ENCODE measurements at places on chromosomes 1 and 21.

DNA sequence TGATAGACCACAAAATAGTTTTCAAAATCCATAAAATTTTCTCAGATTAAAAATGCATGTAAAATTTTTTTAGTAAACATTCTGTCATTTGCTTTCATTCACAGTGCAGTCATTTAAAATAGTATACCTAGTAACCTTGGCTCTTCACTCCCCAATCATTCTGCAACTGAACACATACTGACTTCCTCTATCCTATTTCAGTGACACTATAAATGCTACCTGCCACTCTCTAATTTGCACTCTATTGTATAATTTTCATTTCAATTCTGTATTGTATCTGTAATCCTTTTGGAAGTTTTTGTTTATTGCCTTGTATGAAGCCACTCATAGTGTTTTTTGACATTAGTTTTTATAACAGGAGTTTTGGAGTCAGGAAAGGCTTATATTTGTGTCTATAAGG, 1029.1 kb upstream of the NCAM2 start:
- no peak for DNase-seq

DNA sequence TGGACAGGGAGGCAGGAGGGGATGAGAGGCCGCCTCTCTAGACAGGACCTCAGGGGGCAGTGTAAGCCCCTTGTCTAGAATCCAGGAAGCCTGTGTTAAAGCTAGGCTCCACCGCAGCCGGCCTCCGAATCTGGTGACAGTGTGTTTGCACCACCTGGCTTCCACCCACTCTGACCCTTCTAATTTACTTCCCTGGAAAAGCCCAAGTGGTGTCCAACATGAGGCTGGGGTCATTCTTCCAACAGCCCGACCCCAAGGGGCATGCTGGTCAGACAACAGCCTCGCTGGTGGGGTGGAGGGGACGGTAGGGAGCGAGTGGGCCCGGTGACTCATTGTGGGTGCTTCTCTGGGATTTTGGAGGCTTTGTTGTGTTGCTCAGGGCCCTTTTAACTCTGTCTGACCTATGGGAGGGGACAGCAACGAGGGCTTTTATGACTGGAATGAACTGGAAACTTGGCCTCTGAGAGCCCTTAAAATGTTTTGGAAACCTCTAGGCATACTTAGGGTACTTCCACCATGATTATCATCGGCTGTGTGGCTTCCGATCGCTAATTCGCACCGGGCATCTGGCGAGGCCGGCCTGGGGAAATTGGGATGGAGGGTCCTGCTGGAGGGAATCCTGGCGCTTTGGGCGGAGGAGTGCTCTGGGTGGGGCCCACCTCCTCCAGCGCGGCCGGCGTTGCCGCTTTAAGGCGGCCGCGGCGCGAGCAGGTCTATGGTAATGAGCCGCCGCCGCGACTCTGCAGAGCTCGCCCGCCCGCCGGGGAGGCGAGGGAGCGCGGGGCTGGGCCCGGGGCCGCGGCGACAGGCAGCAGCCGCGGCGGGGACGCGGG, at the start of gene CELSR2:
Gene CELSR2 (plus strand): TSS at position 743 of the 833 bp plus-strand sequence. CDS start 541 bp downstream, outside the sequence.
- DNase-seq = peak; percentile 49

- no peak for DNase-seq
Observed at GRCh38 chr1:30882678-30883388, 25.7 kb downstream of the SDC3 start.

DNA sequence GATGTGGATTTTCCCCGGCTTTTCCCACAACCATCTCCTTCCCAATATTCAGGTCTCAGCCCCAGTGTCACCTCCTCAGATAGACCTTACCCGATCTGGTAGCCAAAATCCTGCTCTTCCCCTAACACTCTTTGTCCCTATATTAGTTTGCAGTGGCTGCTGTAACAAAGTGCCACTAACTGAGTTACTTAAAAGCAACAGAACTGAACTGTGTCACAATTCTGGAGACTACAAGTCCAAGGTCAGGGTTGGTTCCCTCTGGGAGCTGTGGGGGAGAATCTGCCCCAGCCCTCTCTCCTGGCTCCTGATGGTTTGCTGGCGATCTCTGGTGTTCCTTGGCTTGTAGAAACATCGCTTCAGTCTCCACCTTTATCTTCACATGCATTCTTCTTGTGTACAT, 64.0 kb downstream of the NENF start:
- DNase-seq = no peak

DNA sequence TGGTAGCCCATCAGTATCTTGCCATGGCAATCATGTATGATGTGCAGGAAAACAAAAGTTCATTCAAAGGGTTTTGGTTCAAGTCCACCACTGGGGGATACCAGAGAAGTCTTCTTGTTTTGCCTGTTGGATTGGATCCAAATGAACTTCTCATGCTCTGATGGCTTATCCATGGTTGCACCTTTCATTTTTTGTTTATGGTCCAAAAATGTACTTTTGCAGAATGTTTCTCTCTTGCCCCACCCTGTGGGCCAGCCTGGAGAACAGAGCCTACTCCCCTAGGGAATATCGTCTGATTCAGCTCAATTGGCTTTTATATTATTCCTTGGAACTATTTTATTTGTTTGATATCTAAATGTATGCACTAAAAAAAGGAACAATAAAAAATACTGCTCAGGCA, 20.1 kb upstream of the CLCA1 start:
- DNase-seq = no peak

GRCh38 chr21:31750843-31751242, 18.9 kb upstream of the SCAF4 start:
- DNase-seq = no peak

DNA sequence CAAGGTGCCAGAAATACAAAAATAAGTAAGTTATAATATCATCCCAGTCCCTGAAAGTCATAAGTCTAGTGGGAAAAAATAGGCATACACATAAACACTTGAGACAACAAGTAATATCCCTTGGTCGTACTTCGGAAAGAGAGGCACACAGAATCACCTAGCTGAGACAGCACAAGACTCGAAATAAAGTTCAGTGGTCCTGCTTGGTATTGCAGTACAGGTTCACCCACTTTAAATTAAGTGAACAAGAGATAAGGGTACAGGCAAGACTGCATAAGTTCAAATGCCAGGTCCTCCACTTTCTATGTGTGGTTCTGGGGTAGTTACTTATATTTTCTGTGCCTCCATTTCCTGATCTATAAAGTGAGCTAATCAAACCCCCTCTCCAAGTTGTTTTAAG, 47.6 kb downstream of the SEC16B start:
- DNase-seq = no peak

- peak; percentile 26 for DNase-seq
Observed at GRCh38 chr1:213070406-213070805, 19.4 kb downstream of the RPS6KC1 start.

DNA sequence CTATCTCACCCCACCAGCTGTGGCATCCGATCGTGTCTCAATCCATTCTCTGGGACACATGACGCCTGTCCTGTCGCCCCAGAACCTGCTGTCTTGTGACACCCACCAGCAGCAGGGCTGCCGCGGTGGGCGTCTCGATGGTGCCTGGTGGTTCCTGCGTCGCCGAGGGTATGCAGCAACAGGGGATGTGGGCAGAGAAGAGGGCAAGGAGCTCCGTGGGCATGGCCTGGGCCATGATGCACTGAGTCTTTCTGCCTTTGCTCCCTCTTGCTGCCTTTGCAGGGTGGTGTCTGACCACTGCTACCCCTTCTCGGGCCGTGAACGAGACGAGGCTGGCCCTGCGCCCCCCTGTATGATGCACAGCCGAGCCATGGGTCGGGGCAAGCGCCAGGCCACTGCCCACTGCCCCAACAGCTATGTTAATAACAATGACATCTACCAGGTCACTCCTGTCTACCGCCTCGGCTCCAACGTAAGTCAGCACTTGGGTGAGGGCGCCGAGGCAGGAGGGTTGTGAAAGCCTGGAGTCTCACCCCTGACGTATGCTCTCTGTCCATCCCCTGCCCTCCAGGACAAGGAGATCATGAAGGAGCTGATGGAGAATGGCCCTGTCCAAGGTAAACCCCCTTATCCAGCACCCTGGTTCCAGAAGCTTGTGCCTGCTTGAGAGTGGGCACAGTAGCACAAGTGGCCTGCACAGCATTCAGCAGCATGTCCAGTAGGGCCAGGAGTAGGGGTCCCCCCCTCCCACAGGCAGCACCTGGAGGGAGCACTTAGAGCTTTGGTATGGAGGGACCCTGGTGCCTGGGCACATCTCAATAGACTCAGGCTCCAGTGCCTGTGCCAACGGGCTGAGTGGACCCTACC, 8.8 kb downstream of the TINAGL1 start:
- DNase-seq = no peak
